ENCODE measurements at places on chromosomes 4 and X. TPM values are rescaled to one million over a fixed set of nuclear protein-coding genes. Genes with fewer than 3 reads are reported as not detected.

DNA sequence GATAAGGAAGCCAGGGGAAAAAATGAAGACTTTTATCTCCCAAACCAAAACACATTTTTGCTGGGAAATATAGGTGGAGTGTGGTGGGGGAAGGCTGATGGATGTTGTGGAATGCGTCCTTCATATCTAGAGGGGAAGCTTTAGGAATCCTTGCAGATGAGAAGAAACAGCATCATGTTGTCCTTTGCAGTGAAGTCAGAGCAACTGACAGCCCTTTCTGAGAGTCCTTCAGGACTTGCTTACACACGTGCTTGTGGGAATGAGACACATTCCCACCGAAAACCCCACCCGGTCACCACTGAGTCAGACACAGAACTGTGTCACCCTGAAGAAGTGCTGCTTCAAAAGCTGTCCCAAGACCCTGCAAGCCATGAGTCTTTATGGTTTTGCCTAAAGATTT, 81.5 kb downstream of the SHROOM2 start:
- ATAC-seq: no peak

DNA sequence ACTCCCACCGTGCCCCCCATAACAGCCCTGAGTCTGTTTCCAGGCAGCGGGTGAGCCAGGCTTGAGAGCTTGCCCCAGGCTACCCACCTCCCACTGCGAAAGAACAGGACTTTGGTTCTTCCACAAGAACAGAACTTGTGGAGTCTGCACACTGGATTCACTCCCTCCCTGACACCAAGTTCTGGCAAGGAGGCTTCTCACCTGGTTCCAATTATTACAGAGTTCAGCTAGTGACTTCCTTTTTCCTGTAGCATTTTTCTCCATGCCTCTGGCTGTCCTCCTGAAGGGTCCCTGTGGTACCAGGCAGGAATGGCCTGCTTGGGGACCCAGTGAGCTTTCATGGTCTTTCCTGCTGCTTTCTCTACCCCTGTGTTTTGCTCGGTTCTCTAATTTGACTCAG, 208.6 kb upstream of the SFRP2 start:
- ATAC-seq: no peak

- no peak for ATAC-seq
Measured at GRCh38 chrX:13520936-13521335, 48.5 kb upstream of the EGFL6 start.

UGT2B15 gene
- not detected for total RNA-seq
